ENCODE measurements at places on chromosomes 6 and 20. TPM values are rescaled to one million over a fixed set of nuclear protein-coding genes. Genes with fewer than 3 reads are reported as not detected.

GRCh38 chr20:59471653-59472421, 132.5 kb upstream of the PHACTR3 start:
- no peak for DNase-seq

CRISP3 gene
- not detected for total RNA-seq

- no peak for DNase-seq
Measured at GRCh38 chr20:39538317-39538716, 576.2 kb downstream of the DHX35 start.

BRD2 gene
- total RNA-seq: 133 TPM

HSPA12B gene
- total RNA-seq: 1.2 TPM

ISM1 gene
- total RNA-seq: 0.66 TPM

TGM3 gene
- 0.84 TPM for total RNA-seq

- no peak for DNase-seq
Measured at GRCh38 chr6:162478192-162478671, 249.3 kb downstream of the PRKN start.

DNA sequence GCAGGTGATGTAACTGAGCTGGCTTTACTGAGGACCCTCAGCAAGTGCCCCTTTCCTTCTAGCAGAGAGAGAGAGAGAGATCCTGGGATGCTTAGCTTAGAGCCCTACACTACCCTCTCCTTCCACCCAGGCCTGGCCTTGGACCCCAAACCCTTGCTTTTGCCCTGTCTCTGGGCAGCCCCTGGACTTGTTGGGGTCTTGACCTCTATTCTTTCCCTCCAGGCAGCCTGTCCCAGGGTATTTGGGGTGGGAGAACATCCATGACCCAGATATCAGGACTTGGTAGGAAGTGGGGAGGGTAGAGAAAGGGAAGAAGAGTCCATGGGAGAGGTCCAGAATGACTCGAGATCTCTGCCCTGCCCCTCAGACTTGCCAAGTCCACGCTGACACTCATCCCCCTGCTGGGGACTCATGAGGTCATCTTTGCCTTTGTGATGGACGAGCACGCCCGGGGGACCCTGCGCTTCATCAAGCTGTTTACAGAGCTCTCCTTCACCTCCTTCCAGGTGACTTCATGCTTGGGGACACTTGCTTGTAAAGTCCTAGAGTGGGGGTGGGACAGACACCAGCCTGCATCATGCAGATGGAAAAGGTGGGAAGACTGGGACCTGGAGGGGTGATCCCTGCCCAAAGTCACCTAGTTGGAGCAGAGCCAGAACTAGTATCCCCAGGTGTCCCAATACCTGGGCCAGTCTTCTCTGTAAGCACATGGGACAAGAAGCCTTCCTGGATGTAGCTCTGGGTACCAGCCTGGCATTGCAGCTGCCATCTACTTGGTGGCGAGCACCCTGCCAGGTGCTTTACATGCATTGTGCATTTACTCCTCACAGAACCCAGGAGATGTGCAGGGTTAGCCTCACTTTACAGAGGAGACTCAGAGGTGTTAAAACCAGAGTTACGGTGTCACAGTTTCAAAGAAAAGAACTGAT, 30.9 kb downstream of the GLP1R start:
- DNase-seq: no peak

- DNase-seq: no peak
Measured at GRCh38 chr6:73042892-73043291, 182.4 kb downstream of the KHDC1L start.
